ENCODE measurements at places on chromosomes 3 and 15. TPM values are rescaled to one million over a fixed set of nuclear protein-coding genes. Genes with fewer than 3 reads are reported as not detected.

The KCNMB3 gene
- total RNA-seq: 3.6 TPM

The MYZAP gene
- total RNA-seq: 1.9 TPM

The ADAMTS7 gene
- total RNA-seq: 144 TPM

The DNAH1 gene
- total RNA-seq: 9.4 TPM

The ZBED2 gene
- not detected for total RNA-seq

The ACOX2 gene
- total RNA-seq: 0.56 TPM

The TTLL3 gene
- 31.5 TPM for total RNA-seq

The AHSG gene
- not detected for total RNA-seq

The ESYT3 gene
- 0.70 TPM for total RNA-seq

The AP3B2 gene
- not detected for total RNA-seq

The GATM gene
- total RNA-seq: not detected

The INO80 gene
- total RNA-seq: 19.8 TPM

The DNAJA4 gene
- total RNA-seq: not detected

The NR2E3 gene
- total RNA-seq: not detected

The OR5K2 gene
- not detected for total RNA-seq

The GALNT15 gene
- total RNA-seq: 0.28 TPM
